ENCODE measurements at places on chromosomes 16 and 17.

- peak; percentile 59 for DNase-seq
These were observed 14.0 kb downstream of the NR1D1 start for GRCh38 chr17:40086150-40087044.

DNA sequence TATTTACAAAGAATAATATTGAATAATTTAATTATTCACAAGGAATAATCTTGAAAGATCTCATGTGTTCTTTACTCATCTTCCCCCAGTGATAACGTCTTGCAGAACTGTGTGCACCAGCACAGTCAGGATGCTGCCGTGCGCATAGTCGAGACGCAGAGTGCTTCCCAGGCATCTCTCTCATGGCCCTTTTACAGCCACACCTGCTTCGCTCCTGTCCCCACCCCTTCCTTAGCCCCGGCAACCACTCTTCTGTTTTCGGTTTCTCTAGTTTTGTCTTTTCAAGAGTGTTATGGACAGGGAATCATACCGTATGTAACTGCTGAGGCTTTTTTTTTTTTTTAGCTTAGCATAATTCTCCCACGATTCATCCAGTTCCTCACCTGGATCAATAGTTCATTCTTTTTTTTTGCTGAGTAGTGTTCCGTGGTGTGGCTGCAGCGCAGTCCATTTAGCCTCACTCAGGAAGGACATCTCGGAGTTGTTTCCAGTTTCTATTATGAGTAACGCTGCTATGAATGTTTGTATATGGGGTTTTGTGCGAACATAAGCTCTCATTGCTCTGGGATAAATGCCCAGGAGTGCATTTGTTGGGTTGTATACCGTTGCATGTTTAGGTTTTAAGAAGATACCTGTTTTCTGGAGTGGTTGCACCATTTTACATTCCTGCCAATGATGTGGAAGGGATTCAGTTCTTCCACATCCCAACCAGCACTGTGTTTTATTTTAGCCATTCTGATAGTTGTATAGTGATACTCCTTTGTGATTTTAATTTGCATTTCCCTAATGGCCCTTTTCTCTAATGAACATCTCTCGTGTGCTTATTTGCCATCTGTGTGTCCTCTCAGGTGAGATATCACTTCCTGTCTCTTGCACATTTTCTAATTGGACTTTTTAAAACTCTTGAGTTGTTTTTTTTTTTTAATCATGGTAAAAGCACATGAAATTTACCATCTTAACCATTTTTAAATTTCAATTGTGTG lies 47.6 kb downstream of the SEC14L1 start:
- no peak for DNase-seq

DNA sequence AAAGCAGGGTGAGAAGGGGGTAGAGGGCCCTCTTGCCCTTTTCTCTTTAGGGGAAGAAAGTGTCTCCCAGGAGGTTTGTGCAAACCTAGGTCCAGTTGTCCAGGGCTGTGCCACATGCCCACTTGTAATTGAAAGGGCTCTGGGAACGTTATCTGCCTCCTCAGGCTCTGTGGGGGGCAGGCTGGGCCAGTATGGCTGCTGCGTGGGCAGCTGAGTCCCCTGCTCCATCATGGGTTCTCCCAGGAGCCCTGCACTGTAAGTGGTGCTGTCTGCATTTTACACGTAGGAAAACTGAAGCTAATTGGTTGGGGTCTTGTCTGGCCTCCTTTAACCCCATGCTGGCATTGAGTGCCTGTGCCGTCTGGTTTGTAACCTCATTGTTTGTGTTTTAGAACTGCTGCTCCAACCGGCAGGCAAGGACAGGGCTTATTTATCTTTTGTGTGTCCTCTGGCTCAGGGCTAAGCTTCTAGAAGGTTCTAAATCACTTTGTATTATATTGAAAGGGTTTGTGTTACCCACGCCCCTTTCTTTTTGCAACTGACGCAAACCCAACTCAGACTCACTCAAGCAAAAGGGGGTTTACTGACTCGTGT lies 117.7 kb upstream of the CIBAR2 start:
- DNase-seq = no peak

GRCh38 chr17:79748295-79749099 lies 17.8 kb downstream of the ENPP7 start:
- DNase-seq = no peak

DNA sequence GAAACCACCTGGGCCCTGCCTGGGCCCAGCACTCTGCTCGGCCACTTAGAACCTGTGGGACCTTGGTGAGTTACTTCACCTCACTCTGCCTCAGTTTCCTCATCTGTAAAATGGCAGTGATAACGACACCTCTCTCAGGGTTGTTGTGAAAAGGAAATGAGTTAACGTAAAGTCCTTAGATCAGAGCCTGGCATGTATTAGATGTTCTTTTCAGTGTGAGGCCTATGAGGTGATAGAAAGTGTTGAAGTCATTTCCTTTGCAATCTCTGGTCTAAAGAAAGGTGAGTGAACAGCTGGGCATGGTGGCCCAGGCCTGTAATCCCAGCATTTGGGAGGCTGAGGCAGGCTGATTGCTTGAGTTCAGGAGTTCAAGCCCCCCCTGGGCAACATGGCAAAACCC lies 51.7 kb upstream of the LGALS9 start:
- no peak for DNase-seq

All from activated T-cell treated with anti-CD3 and anti-CD28 coated beads for 48 hours (primary cell).